ENCODE measurements at places on chromosomes 3 and 15. TPM values are rescaled to one million over a fixed set of nuclear protein-coding genes. Genes with fewer than 3 reads are reported as not detected.
A peak's percentile ranks its signal among the peaks of the same experiment; 100 is the strongest.

AP3B2 gene
- total RNA-seq: 0.36 TPM

GRCh38 chr15:83306561-83306960 is 22.1 kb upstream of the BNC1 start:
- no peak overlapping the region for H3K27ac ChIP-seq
- H3K4me1 ChIP-seq: peaks cover 8% of the 10 kb centered on the region
- no peak overlapping the region for H3K4me3 ChIP-seq
- no peaks in the 10 kb centered on the region for H3K36me3 ChIP-seq
- H3K27me3 ChIP-seq: no peaks in the 10 kb centered on the region

DNA sequence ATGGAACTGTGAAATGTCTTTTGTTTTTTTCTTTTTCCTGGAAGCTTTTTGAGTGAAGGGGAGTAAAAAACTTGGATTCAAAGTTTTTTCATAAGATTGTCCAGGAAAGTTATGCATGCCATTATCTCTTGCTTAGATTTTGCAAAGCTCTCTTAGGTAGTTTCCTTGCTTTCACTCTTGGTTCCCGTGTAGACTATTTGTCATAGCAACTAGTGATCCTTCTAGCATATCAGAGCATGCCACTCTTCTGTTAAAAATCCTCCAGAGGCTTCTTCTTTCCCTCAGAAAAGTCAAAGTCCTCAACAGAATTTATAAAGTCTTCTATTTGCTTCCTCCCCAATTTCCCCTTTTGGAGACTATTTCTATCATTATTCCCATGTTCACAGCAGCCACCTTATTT is 21.1 kb downstream of the GTF2E1 start:
- H3K4me3 ChIP-seq: no peak overlapping the region
- H3K27me3 ChIP-seq: no peaks in the 10 kb centered on the region
- H3K4me1 ChIP-seq: peaks cover 10% of the 10 kb centered on the region
- DNase-seq: no peak
- H3K36me3 ChIP-seq: no peaks in the 10 kb centered on the region

DNA sequence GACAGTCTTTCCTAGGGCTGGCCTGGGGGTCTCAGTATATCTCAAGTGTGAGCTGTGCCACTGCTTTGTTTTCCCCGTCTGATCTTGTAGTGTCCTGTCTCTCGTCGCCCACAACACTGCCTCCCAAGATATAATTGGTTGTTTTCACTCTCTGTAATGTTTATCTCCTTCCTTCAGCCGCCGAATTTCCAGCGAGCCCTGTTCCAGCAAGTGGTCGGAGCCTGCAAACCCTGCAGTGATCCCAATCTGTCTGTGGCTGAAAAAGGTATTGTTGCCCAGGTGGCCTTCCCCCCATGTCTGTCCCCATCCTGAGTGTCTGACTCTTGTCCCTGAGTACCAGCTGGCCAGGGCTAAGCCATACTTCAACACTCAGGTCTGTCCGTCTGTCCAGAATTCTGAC is 9.5 kb upstream of the MANF start:
- H3K27ac ChIP-seq: no peak overlapping the region
- H3K4me1 ChIP-seq: no peaks in the 10 kb centered on the region
- no peak for DNase-seq
- no peaks in the 10 kb centered on the region for H3K27me3 ChIP-seq
- H3K4me3 ChIP-seq: no peak overlapping the region

DNA sequence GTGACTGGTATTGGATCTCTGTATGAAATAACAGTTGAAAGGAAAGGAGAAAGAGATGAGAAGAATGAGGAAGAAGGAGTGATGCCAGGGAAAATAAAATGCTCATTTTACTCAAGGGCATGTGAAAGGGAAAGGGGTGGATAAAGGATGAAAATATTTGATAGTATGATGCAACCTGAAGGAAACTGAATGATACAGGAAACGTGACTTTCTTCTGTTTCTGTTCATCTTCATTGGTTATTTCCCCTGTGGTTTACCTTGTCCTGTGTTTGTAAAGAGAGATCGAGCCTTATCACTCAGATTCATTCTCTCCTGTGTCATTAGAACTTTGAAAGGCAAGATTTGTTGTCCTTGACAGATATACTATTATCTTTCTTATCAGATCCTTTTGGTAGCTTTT is 243.6 kb upstream of the SLITRK3 start:
- no peaks in the 10 kb centered on the region for H3K27me3 ChIP-seq
- no peaks in the 10 kb centered on the region for H3K36me3 ChIP-seq
- no peak for DNase-seq
- H3K4me3 ChIP-seq: no peak overlapping the region

- H3K4me1 ChIP-seq: peaks cover 10% of the 10 kb centered on the region
- H3K27me3 ChIP-seq: no peaks in the 10 kb centered on the region
- H3K36me3 ChIP-seq: peaks cover 4% of the 10 kb centered on the region
- peak within 1 kb of the TSS; percentile 100 for H3K27ac ChIP-seq
- H3K4me3 ChIP-seq: peak within 1 kb of the TSS; percentile 98
- DNase-seq: peak; percentile 97
These were observed at the start of gene TSC22D2 for GRCh38 chr3:150408221-150409124. TSS of gene TSC22D2 (plus strand) at chr3:150408298. CDS start at chr3:150409351, 1,053 bp downstream.

B3GNT5 gene
- 0.36 TPM for total RNA-seq

DNA sequence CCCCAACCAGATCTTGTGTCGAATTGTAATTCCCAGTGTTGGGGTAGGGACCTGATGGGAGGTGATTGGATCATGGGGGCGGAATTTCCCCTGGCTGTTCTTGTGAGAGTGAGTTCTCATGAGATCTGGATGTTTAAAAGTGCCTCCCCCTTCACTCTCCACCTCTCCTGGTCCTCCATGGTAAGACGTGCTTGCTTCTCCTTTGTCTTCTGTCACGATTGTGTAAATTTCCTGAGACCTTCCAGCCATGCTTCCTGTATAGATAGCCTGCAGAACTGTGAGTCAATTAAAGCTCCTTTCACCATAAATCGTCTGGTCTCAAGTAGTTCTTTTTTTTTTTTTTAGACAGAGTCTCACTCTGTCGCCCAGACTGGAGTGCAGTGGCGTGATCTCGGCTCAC is 42.3 kb downstream of the NR1D2 start:
- DNase-seq: no peak
- H3K36me3 ChIP-seq: no peaks in the 10 kb centered on the region
- no peak overlapping the region for H3K4me3 ChIP-seq
- H3K4me1 ChIP-seq: peaks cover 3% of the 10 kb centered on the region

DNA sequence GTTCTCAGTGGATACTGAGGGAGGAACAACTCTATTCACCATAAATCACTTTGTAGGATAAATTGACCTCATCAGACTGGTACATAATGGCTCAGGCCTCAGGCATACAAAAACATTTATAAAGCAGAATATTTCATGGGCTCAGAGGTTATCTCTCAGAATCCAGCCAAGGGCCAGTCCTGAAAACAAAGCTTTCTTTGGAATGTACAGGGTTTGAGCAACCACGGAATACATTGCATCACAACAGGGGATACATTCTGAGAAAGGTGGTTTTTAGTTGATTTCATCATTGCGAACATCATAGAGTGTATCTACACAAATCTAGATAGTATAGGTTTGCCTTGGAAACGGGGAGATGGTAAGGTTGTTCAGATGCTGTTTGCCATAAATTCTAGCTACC is 33.4 kb upstream of the CTDSPL2 start:
- no peak overlapping the region for H3K27ac ChIP-seq
- H3K36me3 ChIP-seq: peaks cover 2% of the 10 kb centered on the region
- DNase-seq: no peak
- H3K27me3 ChIP-seq: no peaks in the 10 kb centered on the region
- no peak overlapping the region for H3K4me3 ChIP-seq

TMEM158 gene
- 4.7 TPM for total RNA-seq

EPHB3 gene
- total RNA-seq: 4.1 TPM

GRCh38 chr3:50390508-50391224 is 31.3 kb upstream of the TMEM115 start:
- no peak overlapping the region for H3K4me3 ChIP-seq
- H3K27ac ChIP-seq: no peak overlapping the region
- H3K4me1 ChIP-seq: no peaks in the 10 kb centered on the region
- no peaks in the 10 kb centered on the region for H3K36me3 ChIP-seq
- no peaks in the 10 kb centered on the region for H3K27me3 ChIP-seq

- no peaks in the 10 kb centered on the region for H3K27me3 ChIP-seq
- H3K36me3 ChIP-seq: no peaks in the 10 kb centered on the region
- H3K4me3 ChIP-seq: no peak overlapping the region
- DNase-seq: no peak
- H3K27ac ChIP-seq: no peak overlapping the region
These were observed 2.7 kb downstream of the CA12 start for GRCh38 chr15:63378946-63379345.

GRCh38 chr3:126397610-126398422 is 3.1 kb downstream of the CFAP100 start:
- peaks cover 41% of the 10 kb centered on the region for H3K27me3 ChIP-seq
- H3K27ac ChIP-seq: no peak overlapping the region
- no peaks in the 10 kb centered on the region for H3K4me1 ChIP-seq

DNA sequence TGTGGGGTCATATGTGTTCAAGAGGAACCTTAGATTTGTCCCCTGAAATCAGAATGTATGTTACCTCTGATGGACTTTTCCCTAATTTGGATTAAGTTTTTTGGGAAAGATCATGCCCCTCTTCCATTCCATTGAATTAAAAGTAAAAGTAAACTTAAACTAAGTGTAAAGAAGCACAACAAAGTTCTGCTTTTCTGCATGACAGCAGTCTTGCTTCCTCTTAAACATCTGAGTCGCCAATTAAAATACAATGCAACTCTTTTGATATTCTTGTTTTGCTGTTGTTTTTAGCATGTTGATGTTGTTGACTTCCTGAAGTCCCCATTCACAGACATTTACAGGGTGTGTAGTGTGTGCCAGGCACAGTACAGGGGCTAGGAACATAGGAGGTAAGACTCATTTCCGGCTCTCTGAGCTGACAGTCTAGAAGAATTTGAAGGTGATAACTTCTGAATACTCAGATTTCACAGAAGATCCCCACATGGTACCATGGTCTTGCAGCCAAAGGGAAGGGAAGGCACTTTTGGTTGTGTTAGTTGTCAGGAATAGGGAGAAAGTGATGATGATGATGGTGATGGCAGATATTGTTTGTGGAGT is 45.0 kb downstream of the USP13 start:
- no peak overlapping the region for H3K27ac ChIP-seq
- no peaks in the 10 kb centered on the region for H3K27me3 ChIP-seq
- DNase-seq: no peak

DNA sequence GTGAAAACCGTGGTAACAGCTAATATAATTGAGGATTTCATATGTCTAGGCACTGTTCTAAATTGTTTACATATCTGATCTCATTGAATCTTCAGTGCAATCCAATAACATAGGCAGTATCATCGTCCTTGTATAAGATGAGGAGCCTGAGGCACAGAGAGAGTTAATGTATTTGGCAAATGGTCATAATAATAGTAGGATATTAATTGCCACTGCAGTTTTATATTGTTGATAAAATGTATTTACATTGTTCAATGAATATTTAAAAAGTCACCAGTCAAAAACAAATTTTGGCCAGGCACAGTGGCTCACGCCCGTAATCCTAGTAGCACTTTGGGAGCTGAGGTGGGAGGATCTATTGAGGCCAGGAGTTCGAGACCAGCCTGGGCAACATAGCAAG is 88.5 kb downstream of the EEFSEC start:
- H3K4me1 ChIP-seq: no peaks in the 10 kb centered on the region
- no peaks in the 10 kb centered on the region for H3K36me3 ChIP-seq
- no peak overlapping the region for H3K27ac ChIP-seq
- DNase-seq: no peak
- no peaks in the 10 kb centered on the region for H3K27me3 ChIP-seq

- no peak overlapping the region for H3K27ac ChIP-seq
- H3K4me3 ChIP-seq: no peak overlapping the region
- no peak for DNase-seq
- peaks cover 2% of the 10 kb centered on the region for H3K27me3 ChIP-seq
- no peaks in the 10 kb centered on the region for H3K36me3 ChIP-seq
These were observed 172.4 kb upstream of the SLC2A2 start for GRCh38 chr3:171198781-171199472.

UACA gene
- 158 TPM for total RNA-seq

Data from osteoblast (primary cell).